HFF-Myc (cell line): ENCODE measurements at places on chromosomes 2 and 18.
A peak's percentile ranks its signal among the peaks of the same experiment; 100 is the strongest.

DNA sequence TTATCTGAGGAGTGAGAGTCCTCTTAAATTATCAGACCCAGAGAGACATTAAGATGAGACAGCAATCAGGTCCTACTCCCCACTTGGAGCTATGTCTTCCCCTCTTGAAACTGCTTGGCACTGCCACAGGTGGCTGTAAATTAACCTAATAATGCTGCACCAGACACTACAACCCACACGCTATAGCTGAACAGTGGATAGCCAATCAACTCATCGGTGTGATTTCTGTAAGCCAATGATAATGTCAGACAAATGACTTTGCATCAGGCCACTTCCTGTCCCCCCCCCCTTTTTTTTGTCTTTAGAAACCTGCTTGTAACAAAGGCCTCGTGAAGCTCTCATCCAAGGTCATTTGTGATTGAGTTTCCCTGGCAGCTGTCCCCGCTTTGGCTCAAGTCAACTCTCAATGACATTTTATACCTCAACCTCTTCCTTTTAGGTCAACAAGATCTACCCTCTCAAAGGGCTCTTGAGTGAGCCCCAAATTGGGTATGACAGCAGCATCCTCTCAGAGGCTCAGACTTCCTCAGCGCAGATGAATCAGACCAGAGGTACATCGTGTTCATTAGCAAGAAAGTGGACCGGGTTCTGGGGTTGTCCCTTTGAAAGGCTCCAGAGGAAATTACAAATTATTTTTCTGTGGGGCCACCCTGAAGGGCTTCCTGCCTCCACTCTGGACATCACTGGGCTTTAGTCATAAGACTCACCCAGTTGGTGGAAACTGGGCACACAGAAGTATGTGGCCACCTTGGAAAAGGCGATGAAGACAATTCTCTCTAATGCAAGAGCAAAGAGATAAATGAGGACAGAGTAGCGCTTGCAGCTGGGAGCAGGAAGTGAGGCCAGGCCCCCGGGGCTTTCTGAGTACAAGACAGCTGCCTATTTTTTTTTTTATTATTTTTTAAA is 73.6 kb downstream of the COPS8 start:
- DNase-seq = no peak

DNA sequence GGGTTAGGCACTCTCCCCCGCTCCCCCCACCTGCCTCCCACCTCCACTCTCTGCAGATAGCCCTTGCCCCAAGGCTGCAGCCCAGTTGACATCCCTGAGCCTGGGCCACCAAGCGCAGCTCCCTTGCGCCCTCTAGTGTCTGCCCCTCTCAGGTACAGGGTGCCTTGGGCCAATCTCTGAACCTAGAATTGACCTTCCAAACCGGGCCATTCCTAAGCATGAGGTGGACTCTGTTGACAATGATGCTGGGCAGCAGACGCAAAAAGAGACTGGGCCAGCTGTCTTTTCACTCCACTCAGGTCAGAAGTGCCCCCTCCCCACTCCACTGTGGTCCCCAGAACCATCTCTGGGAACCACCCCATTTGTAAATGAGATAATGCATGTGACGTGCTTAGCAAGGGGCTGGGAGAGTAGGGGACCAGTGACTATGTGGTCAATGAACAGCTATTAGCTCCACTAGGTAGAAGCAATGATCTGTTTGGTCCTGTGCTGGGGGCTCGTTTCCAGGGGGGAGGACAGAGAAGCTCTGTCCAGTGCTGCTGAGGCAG is 43.3 kb upstream of the PLB1 start:
- no peak for DNase-seq

GRCh38 chr2:161733025-161733424 is 108.8 kb downstream of the SLC4A10 start:
- no peak for DNase-seq

GRCh38 chr2:85578243-85579180 is 1.1 kb downstream of the VAMP8 start:
- no peak for DNase-seq

GRCh38 chr2:161857920-161858319 is 216.1 kb downstream of the DPP4 start:
- DNase-seq = no peak

DNA sequence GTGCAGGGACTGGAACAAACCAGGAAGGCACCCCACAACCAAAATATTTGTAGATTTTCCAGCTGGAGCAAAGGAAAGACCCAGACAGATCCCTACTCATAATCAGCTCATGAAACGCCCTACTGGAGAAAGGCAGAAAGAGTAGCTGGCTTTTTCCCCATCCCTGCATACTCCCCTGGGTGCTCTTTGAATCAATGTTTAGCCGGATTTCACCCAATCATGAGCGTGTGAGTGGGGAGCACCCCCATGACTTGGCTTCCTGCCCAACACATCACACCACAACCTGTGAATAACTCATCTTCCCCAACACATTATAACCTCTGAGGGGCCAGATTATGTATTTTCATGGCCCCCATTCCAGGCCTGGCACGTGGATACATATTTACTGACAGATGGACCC is 35.1 kb upstream of the SLC14A1 start:
- no peak for DNase-seq

DNA sequence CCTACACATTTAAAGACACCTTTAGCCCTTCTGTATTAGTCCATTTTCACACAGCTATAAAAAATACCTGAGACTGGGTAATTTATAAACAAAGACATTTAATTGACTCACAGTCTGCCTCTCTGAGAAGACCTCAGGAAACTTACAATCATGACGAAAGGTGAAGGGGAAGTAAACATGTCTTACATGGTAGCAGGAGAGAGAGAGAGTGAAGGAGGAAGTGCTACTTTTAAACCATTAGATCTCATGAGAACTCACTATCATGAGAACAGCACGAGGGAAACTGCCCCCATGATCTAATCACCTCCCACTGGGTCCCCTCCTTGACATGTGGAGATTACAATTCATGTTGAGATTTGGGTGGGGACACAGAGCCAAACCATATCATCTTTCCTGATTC is 946.6 kb downstream of the SLC4A3 start:
- DNase-seq = no peak

DNA sequence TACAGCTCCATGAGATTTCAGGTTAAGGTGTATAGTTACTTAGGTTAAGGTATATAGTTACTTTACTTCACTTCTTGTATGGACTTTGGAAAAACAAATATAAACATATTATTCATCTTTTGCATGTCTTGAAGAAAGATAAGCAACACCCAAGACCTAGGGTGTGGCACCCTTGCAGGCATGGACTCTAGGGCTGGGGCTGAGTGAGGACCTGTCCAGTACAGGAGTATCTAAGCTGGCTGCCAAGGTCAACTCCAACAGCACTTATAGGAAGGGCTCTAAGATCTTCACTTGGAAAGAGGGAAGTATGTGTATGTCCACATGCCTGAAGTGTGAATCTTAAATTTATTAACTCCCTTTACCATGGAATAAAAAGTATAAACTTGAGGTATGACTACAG is 7.1 kb upstream of the TMEM163 start:
- no peak for DNase-seq

DNA sequence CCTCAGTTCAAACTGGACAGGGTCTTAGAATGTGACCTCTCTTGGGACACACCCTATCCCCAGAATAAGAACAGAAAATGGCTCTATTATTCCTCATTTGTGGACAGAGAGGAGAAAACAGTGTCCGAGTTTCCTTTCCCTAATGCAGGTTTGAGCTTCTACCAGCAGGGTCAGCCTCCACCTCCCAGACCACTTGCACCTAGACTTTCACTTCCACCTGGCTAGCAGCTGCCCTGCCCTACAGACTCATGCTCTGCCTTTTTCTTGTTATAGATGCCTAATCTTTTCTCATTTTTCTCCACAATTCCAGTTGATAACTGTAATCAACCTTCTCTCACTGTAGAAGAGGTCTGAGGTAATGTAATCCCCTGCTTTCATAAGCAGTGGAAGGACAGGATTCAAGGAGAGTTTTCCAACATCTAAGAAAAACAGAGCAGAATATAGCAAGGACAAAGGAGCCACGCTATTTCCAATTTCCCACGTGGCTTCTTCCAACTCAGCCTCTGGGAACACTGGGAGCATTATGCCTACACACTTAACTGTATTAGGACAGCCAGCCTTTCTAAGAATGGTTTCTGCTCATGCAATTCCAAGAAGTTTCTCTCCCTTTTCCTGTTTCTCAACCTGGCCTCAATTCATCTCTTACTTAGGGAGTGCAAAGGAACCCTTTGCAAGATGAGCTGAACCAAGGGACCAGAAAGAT is 239.8 kb downstream of the BCL11A start:
- no peak for DNase-seq

- peak; percentile 63 for DNase-seq
Observed at GRCh38 chr2:39913648-39914461, 134.8 kb upstream of the THUMPD2 start.

DNA sequence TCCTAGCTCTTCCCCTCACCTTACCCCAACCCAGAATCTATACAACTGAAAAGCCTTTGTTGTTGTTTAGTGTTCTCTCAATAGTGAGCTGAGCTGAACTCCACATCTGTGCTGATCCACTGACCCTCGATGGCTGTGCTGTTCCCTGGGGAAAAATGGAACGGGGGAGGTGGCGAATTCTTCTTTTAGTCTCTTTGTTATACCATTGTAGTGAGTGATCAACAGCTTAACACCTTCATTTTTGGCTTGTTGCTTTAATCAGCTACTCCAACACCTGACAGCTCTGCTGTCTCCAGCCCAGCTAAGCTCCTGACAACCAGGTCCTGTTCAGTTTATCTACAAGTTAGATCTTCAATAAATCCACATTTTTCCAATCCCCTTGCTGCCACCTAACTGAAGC is 25.7 kb downstream of the PLA2R1 start:
- no peak for DNase-seq

- no peak for DNase-seq
Observed at GRCh38 chr2:23695214-23695889, 231.6 kb downstream of the ATAD2B start.

DNA sequence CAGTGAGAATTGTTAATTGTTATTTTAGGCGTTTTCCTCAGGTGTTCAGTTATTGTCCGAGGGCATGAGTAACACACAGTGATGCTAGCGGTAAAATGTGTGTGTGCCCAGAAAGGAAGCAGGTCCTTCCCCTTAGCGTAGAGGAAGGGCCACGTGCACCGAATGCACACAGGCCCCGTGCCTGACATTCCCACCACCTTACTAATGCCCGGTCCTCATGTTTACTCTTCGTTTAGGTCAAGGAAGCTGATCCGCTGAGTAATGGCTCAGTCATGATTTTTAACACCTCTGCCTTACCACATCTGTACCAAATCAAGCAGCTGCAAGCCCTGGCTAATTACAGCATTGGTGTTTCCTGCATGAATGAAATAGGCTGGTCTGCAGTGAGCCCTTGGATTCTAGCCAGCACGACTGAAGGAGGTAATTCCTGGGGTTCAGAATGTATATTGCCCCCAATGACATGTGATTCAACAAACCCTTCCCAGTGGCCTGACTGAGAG is 76.7 kb downstream of the MERTK start:
- peak; percentile 95 for DNase-seq

DNA sequence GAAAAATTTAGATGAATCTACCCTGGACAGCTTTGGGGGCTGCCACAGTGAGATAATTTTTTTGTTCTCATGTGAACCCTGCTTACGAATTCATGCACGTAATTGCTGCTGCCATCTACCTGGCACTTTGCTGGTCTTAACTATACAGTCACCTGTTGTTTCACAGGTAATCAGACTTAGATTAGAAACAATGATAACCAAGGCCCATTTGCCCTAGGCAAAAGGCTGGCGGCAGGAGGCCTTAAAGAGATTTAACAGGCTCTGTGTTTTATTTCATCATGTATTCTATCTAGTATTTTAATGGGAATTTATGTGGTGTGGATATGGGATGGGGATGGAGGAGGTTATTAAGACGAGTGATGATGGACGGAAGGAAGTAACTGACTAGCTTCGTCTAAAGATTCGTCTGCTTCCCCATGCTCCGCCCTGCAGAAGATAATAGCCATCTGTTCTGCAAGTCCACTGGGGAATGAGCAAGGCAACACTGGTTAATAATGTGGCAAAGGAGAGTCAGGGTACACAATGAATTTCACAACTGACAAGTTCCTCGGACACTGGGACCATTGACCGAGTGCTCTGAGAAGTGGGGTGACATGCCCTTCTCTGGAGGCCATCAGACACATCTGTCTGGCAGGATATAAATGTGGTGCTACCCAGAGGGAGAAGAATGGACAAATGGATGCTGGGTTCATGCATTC is 291.8 kb upstream of the TNP1 start:
- no peak for DNase-seq

DNA sequence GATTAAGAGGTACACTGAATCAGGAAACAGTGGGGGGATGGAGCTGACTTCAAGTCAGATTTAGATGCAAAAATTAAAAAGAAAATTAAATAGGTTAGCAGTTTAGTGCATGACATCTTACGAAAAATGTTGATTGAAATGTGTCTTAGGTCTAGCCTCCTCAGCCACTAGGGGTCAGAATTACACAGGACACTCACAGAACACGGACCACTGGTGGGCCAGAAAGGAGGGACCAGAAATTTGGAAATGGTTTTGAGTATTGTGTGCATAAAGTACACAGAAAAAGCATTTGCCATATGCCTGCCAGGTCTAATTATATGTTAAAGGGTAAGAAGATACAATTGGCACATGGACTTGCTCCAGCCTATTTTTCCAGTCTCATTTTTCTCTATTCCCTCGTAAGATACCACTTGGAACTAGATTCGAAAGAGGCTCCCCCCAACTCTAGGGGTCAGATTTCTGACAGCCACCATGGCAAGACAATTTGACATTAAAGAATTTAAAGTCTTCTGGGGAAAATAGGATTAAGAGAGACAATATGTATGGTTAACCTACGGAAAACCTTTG is 550.2 kb upstream of the SETBP1 start:
- no peak for DNase-seq

DNA sequence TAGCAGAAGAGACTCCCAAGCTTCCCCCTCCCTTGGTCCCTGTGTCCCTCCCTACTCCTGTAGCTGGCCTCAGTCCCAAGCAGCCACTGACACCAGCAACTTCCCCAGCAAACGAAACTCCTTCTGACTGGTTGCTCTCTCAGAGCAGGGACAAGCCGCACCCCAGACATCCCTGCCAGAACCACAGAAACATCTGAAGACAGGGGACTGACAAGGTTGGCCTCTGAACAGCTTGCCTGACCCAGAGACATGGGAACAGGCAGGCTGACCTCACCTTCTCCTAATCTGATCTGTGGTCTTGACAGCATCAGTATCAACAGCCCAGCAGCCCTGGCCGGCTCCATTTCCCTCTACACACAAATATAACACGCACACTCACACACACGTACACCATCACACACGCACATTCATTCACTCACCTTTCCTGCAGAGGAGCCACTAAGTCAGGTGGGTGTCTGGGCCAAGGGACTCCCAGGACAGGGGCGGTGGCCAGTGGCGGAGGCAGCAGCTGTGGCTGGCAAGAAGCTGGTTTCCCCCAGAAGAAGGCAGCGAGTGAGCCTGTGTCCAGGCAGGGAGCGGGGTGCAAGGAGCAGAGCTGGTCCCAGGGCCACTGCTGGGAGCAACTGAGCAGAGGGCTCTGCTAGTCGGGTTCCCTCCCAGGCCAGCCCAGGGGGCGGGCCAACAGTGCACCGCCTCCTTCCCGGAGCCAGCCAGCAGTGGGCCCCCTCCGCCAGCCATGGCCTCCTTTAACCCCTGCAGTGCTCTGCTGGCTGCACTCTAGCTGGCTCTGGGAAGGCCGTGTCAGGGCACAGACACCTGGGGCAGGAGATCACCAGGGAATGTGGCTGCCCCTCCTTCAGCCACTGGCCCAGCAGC is 59.1 kb downstream of the TNS1 start:
- DNase-seq = no peak
